Right lung (tissue), 10 donors: ENCODE measurements at places on chromosomes 5 and 9. TPM values are rescaled to one million over a fixed set of nuclear protein-coding genes. Genes with fewer than 3 reads are reported as not detected.

The SLC34A1 gene
- polyA plus RNA-seq, result not detected

- DNase-seq, result no peak
Measured at GRCh38 chr5:31759925-31760324, 121.0 kb downstream of the PDZD2 start.

DNA sequence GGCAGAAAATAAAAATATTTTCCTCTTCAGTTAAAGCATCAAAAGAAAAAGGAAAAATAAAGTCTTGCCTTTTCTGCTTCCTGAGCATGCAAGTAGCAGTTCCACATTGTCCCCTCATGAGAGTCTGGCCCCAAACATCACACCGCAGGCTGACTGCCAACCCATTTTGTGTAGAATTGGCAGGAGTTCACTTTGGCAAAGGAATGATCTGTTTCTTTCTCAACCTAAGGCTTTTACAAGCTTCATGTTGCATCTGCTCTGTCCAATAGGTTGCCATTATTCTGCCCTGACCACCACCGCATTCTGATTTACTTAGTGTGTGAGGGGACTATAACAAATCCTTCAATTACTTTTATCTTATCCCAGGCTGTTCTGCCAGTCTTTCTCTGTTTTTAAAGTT lies 249.5 kb downstream of the ISL1 start:
- DNase-seq, result peak; percentile 53

- DNase-seq, result no peak
Measured at GRCh38 chr5:142819292-142819691, 49.1 kb downstream of the ARHGAP26 start.
